Articular chondrocyte of knee joint (primary cell): ENCODE measurements at places on chromosomes 7 and 10. TPM values are rescaled to one million over a fixed set of nuclear protein-coding genes. Genes with fewer than 3 reads are reported as not detected.

VAX1 gene
- total RNA-seq: not detected in 2 replicates

CTNNA3 gene
- total RNA-seq: not detected in 2 replicates

PLPP4 gene
- 0.13 and 0.43 TPM in 2 replicates for total RNA-seq

RASA4B gene
- 0.76 and 2.4 TPM in 2 replicates for total RNA-seq

PARD3 gene
- total RNA-seq: 31.1 and 39.9 TPM in 2 replicates
